ENCODE measurements at places on chromosomes 3 and 15.

- no peak for DNase-seq
Observed at GRCh38 chr3:50410185-50410584, 50.9 kb upstream of the TMEM115 start.

DNA sequence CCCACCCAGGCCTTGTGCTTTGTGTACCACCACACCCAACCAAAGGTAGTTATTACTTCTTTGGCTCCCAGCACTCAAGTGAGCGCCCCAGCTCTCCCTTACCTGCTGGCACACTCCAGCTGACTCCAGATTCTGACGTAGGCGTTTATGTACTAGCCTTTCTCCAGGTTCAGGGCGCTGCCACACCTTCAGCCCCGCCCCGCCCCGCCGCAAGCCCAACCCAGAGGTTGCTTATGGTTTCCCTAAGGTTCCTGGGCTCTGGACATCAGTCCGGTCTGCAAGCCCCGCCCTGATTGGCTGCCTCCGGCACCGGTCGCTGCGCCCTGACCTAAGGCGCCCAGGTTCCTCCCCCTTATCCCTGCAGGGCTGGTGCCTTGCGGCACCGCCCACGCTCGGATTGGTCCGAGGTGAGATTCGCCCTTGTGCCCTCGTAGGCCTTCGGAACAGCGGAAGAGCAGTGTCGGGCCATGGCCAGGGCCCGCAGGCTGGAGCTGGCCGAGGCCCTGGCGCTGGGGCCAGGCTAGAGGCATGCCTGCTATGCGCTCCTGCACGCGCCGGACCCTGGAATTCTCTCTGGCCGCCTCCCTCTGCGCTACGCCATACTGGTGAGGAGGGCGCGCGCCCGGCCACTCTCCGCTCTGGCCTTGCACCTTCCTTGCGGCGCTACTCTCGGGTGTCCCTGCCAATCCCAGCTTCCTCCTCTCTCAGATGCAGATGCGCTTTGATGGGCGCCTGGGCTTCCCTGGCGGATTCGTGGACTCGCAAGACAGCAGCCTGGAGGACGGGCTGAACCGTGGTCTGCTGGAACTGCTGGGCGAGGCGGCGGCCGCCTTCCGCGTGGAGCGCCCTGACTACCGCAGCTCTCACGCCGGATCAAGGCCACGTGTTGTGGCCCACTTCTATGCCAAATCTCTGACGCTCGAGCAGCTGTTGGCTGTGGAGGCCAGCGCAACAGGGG lies 19.8 kb upstream of the NUDT16 start:
- DNase-seq, result peak; percentile 93

DNA sequence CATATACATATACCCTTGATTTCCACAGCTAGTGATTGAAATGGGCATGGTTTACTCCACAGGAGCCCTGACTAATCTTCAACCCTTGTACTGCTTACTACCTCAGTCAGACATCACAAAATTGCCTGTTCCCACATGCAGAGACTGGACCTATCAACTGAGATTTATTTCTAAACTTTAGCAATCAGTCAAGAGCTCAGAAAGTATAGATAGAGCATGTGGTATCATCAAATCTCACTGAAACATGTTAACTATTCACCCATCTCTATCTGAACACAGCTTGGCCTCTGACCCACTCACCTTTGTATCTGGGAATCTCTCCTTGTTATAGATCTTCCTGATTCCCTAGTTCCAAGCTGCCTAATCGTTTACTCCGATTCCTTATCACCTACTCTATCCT lies 14.6 kb downstream of the ADAM10 start:
- DNase-seq, result no peak

- DNase-seq, result no peak
Observed at GRCh38 chr3:185318141-185318540, 44.8 kb upstream of the MAP3K13 start.

GRCh38 chr3:45537616-45537969 lies 57.0 kb upstream of the LIMD1 start:
- no peak for DNase-seq

DNA sequence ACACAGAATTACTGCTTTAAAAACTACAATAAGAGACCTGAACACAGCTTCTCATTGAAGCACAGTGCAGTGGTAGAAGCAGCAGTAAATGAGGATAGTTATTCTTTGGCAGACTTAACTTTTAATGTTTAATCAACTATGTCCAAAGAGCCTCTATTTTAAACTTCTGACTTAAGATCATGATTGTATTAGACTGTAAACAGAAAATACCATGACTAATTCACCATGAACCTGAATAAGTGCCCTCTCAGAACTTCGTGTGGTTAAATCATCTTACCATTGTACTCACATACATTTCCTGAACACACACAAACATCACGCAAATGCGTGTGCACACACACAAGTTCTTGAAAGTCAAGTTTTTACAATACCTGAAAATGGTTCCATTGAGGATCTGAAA lies 13.9 kb downstream of the CEP152 start:
- DNase-seq, result no peak

- DNase-seq, result peak; percentile 49
Observed at GRCh38 chr3:20023623-20024405, 11.8 kb upstream of the PP2D1 start.

GRCh38 chr15:29270976-29271375 lies 1.4 kb upstream of the NSMCE3 start:
- DNase-seq, result no peak

DNA sequence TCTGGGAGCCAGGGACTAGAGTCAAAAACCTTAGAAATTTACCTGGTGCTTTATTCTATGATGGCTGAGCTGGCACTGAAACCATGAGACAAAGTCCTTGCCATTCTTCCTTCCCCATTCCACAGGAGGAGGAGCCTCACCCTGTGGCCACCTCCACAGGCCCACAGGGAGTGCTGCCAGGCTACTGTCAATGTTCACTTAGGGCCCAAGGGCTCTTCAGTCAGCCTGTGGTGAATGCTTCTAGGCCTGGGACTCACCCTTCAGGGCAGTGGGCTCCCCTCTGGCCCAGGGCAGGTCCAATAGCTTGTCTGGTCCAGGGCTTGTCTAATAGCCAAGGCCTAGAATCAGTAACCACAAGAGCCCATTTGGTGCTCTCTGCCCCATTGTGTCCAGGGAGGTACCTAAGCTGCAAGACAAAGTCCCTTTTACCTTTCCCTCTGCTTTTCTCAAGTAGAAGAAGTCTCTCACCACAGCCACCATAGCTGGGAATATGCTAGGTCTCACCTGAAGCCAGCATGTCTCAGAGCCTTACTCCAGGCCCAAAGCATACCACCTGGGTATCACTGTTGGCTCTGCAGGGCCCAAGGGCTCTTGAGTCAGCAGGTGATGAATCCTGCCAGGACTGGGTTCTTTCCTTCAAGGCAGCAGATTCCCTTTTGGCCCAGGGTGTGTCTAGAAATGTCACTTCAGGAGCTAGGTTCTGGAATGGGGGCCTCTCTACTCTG lies 61.8 kb upstream of the CHRNB4 start:
- no peak for DNase-seq

DNA sequence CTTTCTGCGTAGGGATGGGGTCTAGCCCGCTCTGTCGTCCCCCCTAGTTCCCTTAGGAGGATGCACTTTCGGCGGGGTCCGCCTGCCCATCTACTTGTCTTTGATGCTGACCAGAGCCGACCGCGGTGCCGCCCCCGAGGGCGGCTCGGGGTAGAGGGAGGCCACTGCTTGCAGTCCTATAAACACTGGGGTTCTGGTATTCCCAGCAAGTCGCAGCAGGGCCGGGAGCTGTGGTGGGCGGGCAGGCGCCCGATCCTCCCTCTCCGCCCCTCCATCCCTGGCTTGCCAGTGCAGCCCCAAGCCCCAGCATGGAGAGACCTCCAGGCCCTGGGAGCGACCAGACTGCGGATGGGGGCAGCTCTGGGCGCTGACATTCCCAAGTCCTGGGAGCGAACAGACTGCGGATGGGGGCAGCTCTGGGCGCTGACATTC lies 830 bp downstream of the SEMA4B start:
- no peak for DNase-seq

DNA sequence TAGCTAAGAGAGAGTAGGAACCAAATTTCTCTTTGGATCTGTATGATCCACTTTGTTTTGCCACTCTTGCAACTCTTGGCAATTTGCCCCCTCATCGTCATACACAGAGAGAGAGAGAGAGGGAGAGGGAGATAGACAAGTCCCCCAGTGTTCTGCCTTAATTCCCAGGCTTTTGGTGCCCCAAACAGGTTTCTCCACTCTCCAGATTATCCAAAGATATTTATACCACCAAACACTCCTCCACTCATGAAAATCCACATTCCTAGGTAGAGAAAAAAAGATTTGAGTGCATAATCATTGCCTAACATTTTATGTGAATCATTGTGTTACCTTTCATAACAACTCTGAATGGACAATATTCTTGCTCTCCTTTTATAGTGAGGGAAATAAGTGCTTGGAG lies 15.3 kb downstream of the ACP3 start:
- no peak for DNase-seq

DNA sequence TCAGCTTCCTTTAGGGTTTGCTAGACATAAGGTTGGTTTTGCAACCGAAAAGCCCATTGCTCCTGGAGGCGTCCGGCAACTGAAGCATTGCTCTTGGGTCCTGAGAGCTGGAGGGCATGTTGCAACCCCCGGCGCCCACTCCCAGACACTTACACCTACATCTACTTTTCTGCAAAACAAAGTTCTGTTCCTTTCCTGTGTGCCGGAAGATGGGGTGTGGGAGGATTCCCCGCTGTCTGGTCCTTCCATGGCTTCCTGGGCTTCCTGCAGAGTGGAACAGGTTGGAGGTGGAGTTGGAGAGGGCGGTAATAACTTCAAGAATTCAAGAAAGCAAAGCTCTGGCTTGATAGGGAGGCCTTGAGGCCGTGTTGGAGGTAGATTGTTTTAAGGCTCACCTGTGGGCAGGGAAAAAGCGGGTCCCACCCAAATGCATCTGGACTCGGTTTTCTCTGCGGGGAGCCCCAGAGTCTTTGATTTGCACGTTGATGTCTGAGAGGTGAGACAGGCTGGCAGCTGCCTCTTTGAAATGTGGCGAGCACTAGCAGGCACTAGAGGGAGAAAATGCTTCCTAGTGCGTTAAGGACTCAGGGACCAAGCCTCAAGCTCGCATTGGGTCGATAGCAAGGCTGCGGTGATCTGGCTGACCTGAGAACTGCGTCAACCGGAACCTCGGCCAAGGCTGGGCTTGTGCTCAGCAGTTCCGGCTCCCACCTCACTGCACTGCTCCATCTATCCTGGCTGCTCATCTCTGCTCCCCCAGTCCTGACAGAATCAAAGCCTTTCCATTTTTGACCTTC lies 39.5 kb downstream of the NR2F2 start:
- no peak for DNase-seq

DNA sequence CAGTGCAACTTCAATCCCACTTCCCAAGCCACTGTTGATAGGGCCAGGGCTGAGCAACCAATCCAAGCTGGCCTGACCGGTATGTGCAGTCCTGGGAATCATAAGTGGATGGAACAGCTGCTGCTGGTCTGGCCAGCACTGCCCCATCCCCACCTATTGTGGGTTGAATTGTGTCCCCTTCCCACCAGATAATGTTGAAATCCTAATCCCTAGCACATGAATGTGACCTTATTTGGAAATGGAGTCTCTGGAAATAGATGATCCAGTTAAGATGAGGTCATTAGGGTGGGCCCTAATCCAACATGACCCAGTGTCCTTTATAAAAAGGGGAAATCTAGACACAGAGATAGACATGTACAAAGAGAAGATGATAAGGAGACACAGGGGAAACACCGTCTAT lies 13.7 kb upstream of the PDIA5 start:
- no peak for DNase-seq

DNA sequence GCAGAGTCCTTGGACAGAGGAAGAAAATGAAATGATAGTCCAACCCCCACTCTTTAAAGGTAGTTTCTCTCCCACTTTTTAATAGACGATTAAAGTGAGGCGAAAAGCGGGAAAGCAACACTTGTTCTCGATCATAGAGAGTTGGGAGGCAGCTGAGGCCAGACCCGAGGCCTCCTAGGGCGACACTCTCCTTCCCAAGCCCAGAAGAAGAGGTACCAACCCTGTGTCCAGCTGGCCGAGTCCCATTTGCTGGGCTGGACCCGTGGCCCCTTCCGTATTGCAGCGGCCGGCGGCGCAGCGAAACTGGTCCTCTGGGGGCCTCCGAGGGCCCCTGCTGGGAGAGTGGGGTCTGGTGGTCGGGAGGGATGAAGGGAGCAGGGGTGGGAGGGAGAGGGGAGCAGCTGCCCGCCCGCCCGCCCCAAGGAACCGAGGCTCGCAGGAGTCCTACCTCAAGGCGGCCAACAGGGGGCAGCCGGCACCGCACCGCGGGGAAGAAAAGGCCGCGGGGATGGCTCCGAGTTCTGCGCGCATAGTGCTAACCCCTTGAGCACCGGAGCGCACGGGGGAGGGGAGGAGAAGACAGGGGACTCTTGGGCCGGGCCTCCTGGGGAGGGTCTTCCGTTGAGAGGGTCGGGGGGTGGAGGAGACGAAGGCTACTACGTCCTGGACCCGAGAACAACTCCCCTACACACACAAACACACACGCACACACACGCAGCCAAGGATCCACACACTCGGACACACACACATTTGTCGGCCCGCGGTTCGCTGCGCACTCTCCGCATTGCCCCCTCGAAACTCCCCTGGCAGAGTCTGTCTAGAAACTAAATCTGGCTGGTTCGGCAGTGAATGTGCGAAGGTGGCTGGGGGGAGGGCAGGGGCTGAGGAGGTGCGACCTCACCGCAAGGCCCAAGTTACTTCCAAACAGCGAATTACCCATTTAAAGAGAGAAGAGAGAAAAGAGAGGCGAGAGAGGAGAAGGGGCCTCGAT lies 2.0 kb downstream of the WNT5A start:
- DNase-seq, result no peak

GRCh38 chr15:88645171-88646087 lies 6.6 kb downstream of the ISG20 start:
- no peak for DNase-seq

Measured in hematopoietic multipotent progenitor cell treated with erythropoietin and hydrocortisone succinate and interleukin-3 and kit ligand, for 17 days (in vitro differentiated cells).